ENCODE measurements at places on chromosomes 3 and 15.

- DNase-seq = peak; percentile 34
Observed at GRCh38 chr15:89139613-89140499, 51.6 kb downstream of the ABHD2 start.

GRCh38 chr3:37386627-37387230 is 212.3 kb upstream of the LRRFIP2 start:
- DNase-seq = no peak

DNA sequence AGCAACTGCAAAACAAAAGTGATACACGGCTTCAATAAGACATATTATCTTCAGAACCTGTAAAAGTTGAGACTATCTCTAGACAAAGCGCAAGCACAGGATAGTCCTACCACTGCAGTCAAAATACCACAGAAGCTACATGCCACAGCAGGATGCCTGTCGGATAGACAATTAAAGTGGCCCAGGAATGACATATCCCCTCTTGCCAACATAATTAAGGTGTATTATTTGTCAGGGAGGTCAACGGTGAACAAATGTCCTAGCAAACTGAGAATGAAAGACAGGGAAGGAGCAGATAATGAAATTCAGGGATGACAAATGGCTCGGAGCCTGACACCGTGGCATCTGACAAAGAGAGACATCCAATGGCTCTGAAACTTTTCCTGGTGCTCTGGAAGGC is 185.7 kb downstream of the MECOM start:
- DNase-seq = no peak

- no peak for DNase-seq
Observed at GRCh38 chr15:57993409-57994145, 71.9 kb downstream of the ALDH1A2 start.

- no peak for DNase-seq
Observed at GRCh38 chr3:142180761-142181362, 31.5 kb upstream of the TFDP2 start.

- no peak for DNase-seq
Observed at GRCh38 chr3:110687138-110687537, 384.5 kb upstream of the NECTIN3 start.

DNA sequence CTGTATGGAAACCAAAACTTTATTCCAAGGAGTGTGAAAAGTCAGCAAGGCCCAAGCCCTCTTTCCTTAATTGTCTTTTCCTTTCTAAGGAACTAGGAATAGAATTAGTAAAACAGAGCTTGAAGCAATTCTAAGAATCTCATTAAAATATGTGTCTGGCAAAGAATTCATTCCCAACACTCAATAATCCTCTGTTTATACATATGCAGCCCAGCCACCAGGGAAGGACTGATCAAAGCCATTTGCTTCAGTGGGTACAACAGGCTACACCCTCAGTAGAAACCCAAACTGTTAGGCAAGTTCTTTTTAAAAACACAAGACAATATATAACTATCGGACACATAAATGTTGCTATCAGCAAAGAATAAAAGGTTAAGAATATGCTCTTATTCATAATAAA is 266.9 kb downstream of the ERC2 start:
- DNase-seq = no peak

DNA sequence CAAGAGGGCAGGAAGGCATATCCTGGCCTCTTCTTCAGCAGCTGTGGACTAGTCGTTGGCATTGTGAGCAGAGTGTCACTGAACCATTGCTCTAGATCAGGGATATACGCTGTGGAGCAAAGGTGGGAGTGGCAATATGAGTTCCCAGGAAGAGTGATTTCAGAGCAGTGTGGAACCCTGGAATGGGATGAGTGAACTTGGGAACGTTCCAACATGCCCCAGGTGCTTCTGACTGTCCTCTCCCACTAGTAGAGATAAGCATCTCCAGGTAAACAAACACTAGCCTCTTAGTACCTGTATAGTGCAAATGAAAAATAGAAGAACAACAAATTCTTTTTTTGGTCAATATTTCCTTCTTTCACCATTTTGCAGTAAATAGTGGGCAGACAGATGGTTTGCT is 123.6 kb upstream of the VEPH1 start:
- no peak for DNase-seq

- DNase-seq = no peak
Observed at GRCh38 chr3:72973786-72974185, 22.8 kb upstream of the PPP4R2 start.

DNA sequence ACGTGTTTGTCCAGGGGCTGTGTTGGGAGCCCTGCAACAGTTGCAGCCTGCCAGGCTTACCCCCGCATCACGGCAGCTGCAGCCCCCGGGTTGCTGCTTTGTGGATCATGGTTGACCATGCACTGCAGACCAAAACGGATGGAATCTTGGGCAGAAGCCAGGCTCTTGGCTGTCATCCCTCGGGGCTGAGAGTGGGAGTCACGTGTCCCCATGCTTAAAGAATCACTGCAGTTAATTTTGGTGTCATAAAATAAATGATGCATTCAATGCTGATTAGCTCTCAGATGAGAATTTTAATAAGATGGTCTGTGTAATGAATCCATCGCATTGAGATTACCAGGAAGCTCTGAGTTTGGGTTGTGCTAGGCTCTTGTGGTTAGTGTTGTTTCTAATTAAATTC is 115.6 kb downstream of the CHDH start:
- no peak for DNase-seq

- no peak for DNase-seq
Observed at GRCh38 chr3:185961675-185962232, 23.9 kb upstream of the TRA2B start.

- peak; percentile 8 for DNase-seq
Observed at GRCh38 chr3:59341459-59341858, 291.6 kb upstream of the CFAP20DC start.

- DNase-seq = peak; percentile 48
Observed at GRCh38 chr3:184058029-184058428, 5.2 kb downstream of the HTR3C start.

GRCh38 chr15:74291101-74292071 is 55.3 kb downstream of the CCDC33 start:
- peak; percentile 74 for DNase-seq

DNA sequence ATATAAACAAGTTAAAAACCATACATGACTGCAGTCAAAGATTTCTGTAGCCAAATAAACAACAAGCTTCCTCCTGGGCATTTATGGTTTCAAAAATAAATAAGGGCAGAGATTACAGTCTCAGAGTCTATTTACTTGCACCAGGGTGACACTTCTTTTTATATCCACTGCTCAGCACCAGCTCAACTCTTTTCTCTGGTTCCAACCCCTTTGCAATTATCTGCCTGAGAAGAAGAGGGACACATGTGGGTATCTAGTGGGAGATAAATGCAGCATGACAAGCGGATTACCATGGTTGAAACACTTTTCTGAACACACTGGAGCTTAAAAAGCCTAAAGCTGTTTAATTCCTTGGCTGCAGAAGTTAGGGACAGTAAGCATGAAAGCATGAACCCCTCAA is 311.5 kb downstream of the CNTN3 start:
- no peak for DNase-seq

- no peak for DNase-seq
Observed at GRCh38 chr3:40680685-40681657, 156.2 kb downstream of the ZNF621 start.

DNA sequence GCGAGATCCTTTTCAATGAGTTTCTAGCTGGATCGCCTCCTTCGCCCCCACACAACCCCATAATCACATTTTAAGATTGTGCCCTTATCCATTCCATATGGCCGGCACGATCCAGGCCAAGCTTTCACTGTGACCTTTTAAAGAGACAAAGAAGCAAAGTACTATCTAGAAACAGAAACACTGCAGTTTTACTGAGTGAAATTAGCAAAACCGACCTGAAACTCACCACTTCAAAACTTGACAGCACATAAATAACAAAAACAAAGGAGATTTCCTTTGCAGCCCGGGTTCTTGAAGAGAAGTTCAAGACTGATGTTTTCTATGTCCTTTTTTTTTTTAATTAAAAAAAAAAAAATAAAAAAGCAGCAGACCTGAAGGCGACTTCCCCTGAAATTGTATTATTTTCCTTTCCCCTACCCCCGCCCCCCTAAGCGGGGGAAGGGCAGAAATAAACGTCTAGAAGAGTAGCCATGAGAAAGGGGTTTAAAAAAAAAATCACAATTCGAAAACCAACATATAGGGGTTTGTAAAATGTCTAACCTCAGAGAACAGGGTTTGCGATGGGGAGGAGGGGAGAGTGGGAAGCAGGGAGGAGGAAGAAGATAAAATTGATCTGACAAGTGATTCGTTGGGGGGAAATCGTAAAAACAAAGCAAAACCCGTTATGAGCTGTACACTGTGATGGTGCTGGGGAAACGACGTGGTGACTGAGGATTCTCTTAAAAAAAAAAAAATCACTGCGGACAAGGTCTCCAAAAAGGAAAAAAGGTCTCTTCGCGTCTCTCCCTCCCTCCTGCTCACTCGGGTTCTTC is 1.5 kb downstream of the SATB1 start:
- DNase-seq = peak; percentile 9

DNA sequence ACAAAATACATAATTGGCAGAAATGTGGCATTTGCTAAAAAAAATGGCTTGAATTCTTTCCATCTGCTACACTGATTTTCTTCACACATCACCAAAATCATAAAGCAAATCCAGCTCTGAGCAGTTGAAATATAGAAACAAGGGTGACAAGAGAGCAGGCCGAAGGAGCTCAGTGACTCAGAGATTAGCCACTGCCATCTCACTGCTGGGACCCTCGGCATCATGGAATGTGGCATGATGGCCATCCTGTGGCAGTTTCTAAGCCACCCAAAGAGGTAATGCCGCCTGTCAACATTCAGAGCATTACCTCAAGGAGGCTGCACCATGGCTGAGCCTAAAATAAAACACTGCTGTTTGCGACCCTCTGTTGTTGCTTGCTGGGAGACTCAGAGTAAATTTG is 80.5 kb upstream of the OSBPL11 start:
- DNase-seq = no peak

- DNase-seq = no peak
Observed at GRCh38 chr3:197202694-197203093, 95.7 kb downstream of the DLG1 start.

- no peak for DNase-seq
Observed at GRCh38 chr3:38254872-38255271, 10.7 kb upstream of the SLC22A13 start.

DNA sequence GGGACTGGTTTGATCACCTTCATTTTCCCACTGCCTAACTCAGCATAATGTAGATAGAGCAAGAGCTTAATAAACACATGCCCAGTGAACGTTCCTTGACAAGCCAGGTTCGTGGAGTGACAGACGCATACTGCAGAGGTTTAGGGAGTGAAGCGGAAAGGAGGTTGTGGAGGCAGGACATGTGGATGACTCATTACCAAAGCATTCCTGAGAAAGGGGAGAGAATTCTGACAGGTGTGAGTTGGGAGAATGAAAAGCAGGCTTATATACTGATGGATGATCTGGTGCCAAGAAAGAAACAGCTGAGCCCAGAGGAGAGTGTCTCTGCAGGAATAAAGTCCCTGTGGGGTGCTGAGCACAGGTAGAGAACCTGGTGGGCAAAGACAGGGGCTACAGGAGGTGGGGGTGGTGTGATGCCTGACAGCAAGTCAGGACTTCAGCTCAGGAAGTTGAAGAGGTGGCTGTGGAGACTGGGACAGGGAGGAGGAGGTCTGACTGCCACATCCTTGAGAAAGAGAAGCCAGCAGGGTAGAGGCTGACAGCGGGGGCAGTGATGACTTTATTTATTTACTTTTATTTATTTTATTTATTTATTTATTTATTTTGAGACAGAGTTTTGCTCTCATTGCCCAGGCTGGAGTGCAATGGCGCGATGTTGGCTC is 2.4 kb upstream of the RPL29 start:
- no peak for DNase-seq

GRCh38 chr3:4492208-4493013 is 737 bp upstream of the ITPR1 start:
- DNase-seq = peak; percentile 41

GRCh38 chr3:42507252-42507651 is 4.8 kb downstream of the VIPR1 start:
- DNase-seq = peak; percentile 11

- DNase-seq = no peak
Observed at GRCh38 chr15:60853109-60853508, 374.2 kb upstream of the ICE2 start.

- DNase-seq = no peak
Observed at GRCh38 chr3:156750874-156751245, 75.3 kb upstream of the LEKR1 start.
